ENCODE measurements at places on chromosomes 2 and 18. TPM values are rescaled to one million over a fixed set of nuclear protein-coding genes. Genes with fewer than 3 reads are reported as not detected.
A peak's percentile ranks its signal among the peaks of the same experiment; 100 is the strongest.

GRCh38 chr2:226179010-226179409 is 620.6 kb downstream of the IRS1 start:
- H3K36me3 ChIP-seq = no peaks in the 10 kb centered on the region
- H3K4me1 ChIP-seq = no peaks in the 10 kb centered on the region
- DNase-seq = no peak
- H3K4me3 ChIP-seq = no peak overlapping the region
- no peaks in the 10 kb centered on the region for H3K27me3 ChIP-seq

DNA sequence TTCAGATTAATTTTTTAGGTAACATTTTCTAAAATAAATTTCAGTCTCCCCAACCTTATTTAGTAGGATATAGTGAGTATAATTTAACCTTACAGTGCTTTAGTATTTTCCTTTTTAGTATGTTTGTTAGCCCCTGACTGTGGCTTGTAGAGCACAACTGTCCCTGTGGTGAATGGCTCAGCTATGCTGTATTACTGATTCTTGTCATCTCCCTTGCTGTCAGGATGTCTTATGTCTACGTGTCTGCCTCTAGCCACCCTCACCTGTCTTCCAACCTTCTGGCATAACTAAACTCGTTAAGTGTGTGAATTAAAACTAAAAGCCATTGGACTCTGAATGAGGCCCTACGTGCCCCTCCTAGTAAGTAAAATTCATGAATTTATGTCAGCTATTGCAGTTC is 18.4 kb downstream of the MRPS9 start:
- no peaks in the 10 kb centered on the region for H3K27me3 ChIP-seq
- DNase-seq = no peak
- H3K4me1 ChIP-seq = peaks cover 4% of the 10 kb centered on the region
- H3K27ac ChIP-seq = no peak overlapping the region
- H3K4me3 ChIP-seq = no peak overlapping the region

The WNT6 gene
- total RNA-seq = 1.00 TPM

GRCh38 chr2:60549928-60550177 is 3.6 kb downstream of the BCL11A start:
- DNase-seq = no peak
- no peaks in the 10 kb centered on the region for H3K4me1 ChIP-seq
- no peaks in the 10 kb centered on the region for H3K36me3 ChIP-seq
- peaks cover 17% of the 10 kb centered on the region for H3K27me3 ChIP-seq

The TEKT4 gene
- 0.25 TPM for total RNA-seq

The PSTPIP2 gene
- 1.7 TPM for total RNA-seq

- H3K27ac ChIP-seq = no peak overlapping the region
- H3K36me3 ChIP-seq = peaks cover 36% of the 10 kb centered on the region
- H3K4me1 ChIP-seq = no peaks in the 10 kb centered on the region
- no peaks in the 10 kb centered on the region for H3K27me3 ChIP-seq
Measured at GRCh38 chr18:62085756-62086155, 101.1 kb downstream of the PIGN start.

GRCh38 chr18:61943175-61943964 is 50.6 kb upstream of the RNF152 start:
- DNase-seq = no peak
- no peaks in the 10 kb centered on the region for H3K4me1 ChIP-seq
- H3K27me3 ChIP-seq = no peaks in the 10 kb centered on the region
- no peak overlapping the region for H3K27ac ChIP-seq
- H3K36me3 ChIP-seq = no peaks in the 10 kb centered on the region

DNA sequence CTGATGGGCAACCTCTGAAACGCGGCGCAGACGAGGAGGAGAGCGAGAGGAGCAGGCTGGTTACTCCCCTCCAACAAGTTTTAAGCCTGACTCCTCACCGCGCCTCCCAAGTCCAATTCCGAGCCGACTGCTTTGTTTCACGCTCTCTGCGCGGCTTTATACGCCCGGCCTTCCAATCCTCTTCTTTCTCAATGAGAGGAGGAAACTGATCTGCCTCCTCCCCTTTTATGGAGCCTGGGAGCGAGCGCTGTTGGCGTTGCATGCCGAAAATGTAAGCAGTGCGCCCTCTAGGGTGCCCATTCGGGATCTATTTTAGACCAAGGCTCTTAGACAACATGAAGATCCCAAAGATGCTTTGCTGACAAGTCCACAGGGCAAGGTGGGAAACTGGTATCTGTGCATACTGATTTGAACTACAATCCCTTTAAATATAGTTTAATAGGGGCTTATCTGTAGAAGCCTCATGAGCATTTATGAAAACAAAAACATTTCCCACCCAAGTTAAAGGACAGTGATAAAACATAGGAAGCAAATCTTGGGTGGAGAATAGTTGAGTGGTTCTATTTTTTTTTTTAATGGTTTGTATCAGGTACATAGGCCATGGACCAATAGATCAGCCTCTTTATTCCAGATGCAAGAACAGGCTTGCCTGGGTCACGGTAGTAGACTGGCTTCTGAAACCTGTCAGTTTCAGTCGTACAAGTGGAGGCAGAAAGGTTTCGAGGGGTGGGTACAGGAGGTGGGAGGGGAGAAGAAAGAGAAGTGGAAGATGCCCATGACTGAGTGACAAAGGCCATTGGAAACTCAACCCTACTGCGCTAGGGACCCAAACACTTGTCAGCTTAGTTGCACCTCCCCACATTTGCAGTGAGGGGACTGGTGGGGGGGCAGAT is at the start of gene RND3:
TSS of gene RND3 (minus strand) at position 131 of the 893 bp plus-strand sequence. CDS start 250 bp downstream, outside the sequence.
- DNase-seq = peak; percentile 97
- H3K36me3 ChIP-seq = no peaks in the 10 kb centered on the region
- peak within 1 kb of the TSS; percentile 59 for H3K4me3 ChIP-seq
- no peaks in the 10 kb centered on the region for H3K27me3 ChIP-seq
- H3K27ac ChIP-seq = peak within 1 kb of the TSS; percentile 91
- H3K4me1 ChIP-seq = peaks cover 21% of the 10 kb centered on the region

DNA sequence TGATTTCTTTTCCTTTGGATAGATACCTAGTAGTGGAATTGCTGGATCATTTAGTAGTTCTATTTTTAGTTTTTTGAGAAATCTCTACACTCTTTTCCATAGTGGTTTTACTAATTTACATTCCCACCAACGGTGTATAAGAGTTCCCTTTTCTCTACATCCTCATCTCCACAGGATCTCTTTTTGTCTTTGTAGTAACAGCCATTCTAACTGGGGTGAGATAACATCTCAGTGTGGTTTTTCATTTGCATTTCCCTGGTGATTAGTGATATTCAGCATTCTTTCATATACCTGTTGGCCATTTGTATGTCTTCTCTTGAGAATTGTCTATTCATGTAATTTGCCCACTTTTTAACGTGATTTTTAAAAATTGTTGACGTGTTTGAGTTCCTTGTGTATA is 13.8 kb downstream of the RFTN2 start:
- H3K27me3 ChIP-seq = no peaks in the 10 kb centered on the region
- DNase-seq = no peak
- no peaks in the 10 kb centered on the region for H3K4me1 ChIP-seq
- H3K36me3 ChIP-seq = no peaks in the 10 kb centered on the region
- no peak overlapping the region for H3K4me3 ChIP-seq
- no peak overlapping the region for H3K27ac ChIP-seq

The MYO7B gene
- total RNA-seq = 2.1 TPM

DNA sequence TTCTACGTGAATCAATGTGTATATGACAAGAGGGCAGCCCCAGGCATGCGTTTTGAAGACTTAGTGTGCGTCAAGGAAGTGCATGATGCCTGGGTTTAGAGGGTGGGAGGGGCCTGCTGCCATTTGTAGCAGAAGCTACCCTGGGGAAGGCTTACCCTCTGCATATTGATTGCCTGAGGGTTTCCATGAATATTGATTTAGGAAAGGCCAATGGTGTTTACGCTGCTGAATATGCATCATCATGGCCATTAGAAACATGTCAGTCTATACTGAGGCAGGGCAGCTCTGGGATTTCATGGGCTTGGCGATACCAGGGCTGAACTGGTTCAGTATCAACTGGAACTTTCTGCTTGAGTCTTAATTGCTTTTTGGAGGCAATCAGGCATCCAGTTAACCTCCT is 259.3 kb downstream of the DCDC2C start:
- no peaks in the 10 kb centered on the region for H3K27me3 ChIP-seq
- no peaks in the 10 kb centered on the region for H3K4me1 ChIP-seq
- DNase-seq = no peak

DNA sequence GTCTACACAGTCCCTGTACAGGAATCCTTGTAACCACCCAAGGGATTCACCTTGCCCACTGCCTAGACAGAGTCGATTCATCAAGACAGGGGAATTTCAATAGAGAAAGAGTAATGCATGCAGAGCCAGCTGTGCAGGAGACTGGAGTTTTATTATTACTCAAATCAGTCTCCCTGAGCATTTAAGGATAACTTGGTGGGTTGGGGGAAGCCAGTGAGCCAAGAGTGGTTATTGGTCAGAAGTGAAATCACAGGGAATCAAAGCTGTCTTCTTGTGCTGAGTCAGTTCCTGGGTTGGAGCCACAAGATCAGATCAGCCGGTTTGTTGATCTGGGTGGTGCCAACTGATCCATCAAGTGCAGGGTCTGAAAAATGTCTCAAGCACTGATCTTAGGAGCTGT is 17.8 kb upstream of the FAM98A start:
- no peaks in the 10 kb centered on the region for H3K4me1 ChIP-seq
- DNase-seq = no peak
- H3K27me3 ChIP-seq = no peaks in the 10 kb centered on the region
- no peaks in the 10 kb centered on the region for H3K36me3 ChIP-seq
- no peak overlapping the region for H3K4me3 ChIP-seq
- no peak overlapping the region for H3K27ac ChIP-seq

GRCh38 chr2:88329815-88330603 is 122.5 kb downstream of the FOXI3 start:
- no peaks in the 10 kb centered on the region for H3K36me3 ChIP-seq
- DNase-seq = no peak
- no peak overlapping the region for H3K27ac ChIP-seq
- H3K4me3 ChIP-seq = no peak overlapping the region
- H3K4me1 ChIP-seq = no peaks in the 10 kb centered on the region

DNA sequence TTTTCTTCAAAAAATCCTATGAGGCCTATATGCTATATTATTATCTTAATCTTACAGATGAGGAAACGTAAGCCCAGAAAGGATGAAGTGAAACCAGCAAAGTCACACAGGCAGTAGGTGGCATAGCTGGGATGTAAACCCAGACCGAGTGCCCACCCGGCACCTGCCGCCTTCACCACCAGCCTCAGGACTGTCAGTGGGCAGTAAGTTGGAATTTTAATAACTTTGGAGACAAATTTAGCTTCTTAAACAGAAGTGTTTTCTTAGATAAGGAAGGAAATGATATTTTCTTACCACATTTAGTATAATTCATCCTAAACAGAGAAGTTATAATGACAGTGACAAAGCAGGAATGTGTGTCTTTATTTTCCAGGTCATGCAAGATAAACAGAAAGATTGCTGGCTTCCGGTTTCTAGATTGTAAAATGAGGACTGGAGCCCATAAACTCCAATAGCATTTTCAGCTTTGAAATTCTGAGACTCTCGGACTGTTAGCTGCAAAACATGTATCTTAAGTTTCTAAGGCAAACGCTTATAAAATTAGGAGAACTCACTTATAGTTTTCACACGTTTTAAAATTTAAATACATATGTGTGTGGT is 59.3 kb downstream of the CD8B2 start:
- H3K4me3 ChIP-seq = no peak overlapping the region
- H3K36me3 ChIP-seq = no peaks in the 10 kb centered on the region
- H3K4me1 ChIP-seq = peaks cover 5% of the 10 kb centered on the region
- no peak overlapping the region for H3K27ac ChIP-seq

The UGT1A5 gene
- total RNA-seq = not detected

GRCh38 chr18:49170925-49171505 is 220.2 kb upstream of the SMAD7 start:
- no peaks in the 10 kb centered on the region for H3K4me1 ChIP-seq
- no peak overlapping the region for H3K4me3 ChIP-seq

DNA sequence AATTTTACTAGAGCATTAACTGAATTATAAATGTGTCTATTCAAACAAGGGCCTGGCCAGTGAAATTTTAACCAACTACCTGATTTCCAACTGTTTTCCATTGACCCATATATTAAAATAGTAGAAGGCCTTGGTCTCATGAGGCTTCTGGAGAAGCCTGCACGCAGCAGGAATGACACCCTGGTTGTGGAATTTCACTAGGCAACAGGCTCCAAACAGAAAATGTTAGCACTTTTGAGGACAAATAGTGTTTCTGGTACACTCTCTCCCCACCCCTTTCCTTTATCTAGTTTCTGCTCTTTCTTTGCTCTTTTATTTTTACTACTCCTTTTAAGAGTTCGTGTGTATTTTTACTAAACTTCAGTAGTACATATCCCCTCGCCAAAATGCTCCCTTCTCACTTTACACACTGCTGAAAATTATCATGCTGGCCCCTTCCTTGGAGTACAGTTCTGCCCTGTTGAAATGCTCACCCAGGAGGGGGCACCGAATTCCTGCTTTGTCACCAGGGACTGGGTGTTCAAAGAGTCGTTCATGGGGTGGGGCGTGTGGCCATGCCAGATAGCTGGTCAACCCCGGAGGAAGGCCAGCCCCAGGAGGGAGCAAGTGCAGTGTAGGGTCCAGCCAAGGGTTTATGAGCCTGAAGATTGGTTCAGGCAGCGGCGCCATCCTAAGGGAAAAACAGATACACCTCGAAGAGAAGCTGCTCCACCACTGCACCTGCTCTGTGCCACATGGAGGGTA is 22.1 kb upstream of the COL6A3 start:
- no peaks in the 10 kb centered on the region for H3K4me1 ChIP-seq
- peaks cover 11% of the 10 kb centered on the region for H3K27me3 ChIP-seq
- no peak overlapping the region for H3K4me3 ChIP-seq

- peaks cover 7% of the 10 kb centered on the region for H3K4me1 ChIP-seq
- H3K27me3 ChIP-seq = no peaks in the 10 kb centered on the region
- H3K36me3 ChIP-seq = no peaks in the 10 kb centered on the region
- H3K4me3 ChIP-seq = no peak overlapping the region
- no peak overlapping the region for H3K27ac ChIP-seq
- no peak for DNase-seq
Measured at GRCh38 chr2:64336171-64336570, 117.8 kb upstream of the LGALSL start.

GRCh38 chr2:100224988-100225710 is 82.8 kb upstream of the AFF3 start:
- H3K27ac ChIP-seq = no peak overlapping the region
- DNase-seq = no peak
- no peaks in the 10 kb centered on the region for H3K27me3 ChIP-seq
- no peak overlapping the region for H3K4me3 ChIP-seq
- no peaks in the 10 kb centered on the region for H3K36me3 ChIP-seq
- no peaks in the 10 kb centered on the region for H3K4me1 ChIP-seq

DNA sequence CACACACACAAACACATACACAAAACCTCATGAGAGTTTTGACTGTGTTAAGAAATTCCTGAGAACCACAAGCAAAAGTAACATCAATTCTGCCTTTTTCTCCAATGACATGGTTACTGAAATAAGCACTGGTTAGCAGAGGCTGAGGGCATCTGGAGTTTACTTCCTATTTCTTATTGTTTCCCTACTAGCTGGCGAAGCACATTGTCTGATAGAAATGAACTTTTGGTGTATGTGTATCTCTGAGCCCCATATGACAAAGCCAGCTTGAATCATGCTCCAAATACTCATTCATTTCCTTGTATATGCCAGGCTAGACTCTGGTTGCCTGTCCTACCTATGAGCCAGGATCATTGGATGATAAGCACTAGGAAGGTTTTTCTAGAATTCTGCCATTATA is 203.1 kb downstream of the NCKAP5 start:
- H3K27me3 ChIP-seq = no peaks in the 10 kb centered on the region
- no peak overlapping the region for H3K4me3 ChIP-seq
- no peaks in the 10 kb centered on the region for H3K36me3 ChIP-seq
- H3K27ac ChIP-seq = no peak overlapping the region
- no peaks in the 10 kb centered on the region for H3K4me1 ChIP-seq

All from heart left ventricle (tissue), 16 donors.